SJSA1 (cell line): ENCODE measurements at places on chromosomes 1 and 21. TPM values are rescaled to one million over a fixed set of nuclear protein-coding genes. Genes with fewer than 3 reads are reported as not detected.

Gene AADACL3
- not detected in 2 replicates for total RNA-seq

Gene CHD1L
- total RNA-seq: 43.4 and 52.5 TPM in 2 replicates

Gene GPATCH2
- 15.3 and 24.2 TPM in 2 replicates for total RNA-seq

Gene LRRC38
- not detected in 2 replicates for total RNA-seq

- DNase-seq: no peak
Observed at GRCh38 chr1:95703046-95703445, 469.0 kb downstream of the RWDD3 start.

GRCh38 chr1:154760469-154760933 lies 109.6 kb downstream of the KCNN3 start:
- no peak for DNase-seq

DNA sequence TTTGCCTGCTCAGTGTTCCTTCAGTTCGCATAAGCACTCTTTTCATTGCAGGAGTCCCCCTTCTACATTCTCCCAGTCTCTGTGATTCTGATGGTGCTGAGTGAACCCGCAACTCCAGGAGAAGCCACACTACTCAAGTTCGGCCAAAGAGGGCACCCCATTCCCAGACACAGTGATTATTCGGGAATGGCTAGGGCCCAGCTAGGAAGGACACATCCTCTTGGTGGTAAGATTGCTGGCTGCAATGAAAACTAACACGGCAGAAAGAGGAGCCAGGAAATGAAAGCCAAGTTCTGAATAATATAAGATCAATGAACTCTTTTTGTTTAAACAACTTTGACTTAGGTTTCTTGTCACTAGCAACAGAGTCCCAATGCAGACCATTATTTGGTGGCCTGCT lies 14.9 kb downstream of the CREG1 start:
- no peak for DNase-seq

- no peak for DNase-seq
Observed at GRCh38 chr21:25911730-25912401, 177.1 kb downstream of the GABPA start.
